ENCODE measurements at places on chromosomes 16 and 17. TPM values are rescaled to one million over a fixed set of nuclear protein-coding genes. Genes with fewer than 3 reads are reported as not detected.
A peak's percentile ranks its signal among the peaks of the same experiment; 100 is the strongest.

DNA sequence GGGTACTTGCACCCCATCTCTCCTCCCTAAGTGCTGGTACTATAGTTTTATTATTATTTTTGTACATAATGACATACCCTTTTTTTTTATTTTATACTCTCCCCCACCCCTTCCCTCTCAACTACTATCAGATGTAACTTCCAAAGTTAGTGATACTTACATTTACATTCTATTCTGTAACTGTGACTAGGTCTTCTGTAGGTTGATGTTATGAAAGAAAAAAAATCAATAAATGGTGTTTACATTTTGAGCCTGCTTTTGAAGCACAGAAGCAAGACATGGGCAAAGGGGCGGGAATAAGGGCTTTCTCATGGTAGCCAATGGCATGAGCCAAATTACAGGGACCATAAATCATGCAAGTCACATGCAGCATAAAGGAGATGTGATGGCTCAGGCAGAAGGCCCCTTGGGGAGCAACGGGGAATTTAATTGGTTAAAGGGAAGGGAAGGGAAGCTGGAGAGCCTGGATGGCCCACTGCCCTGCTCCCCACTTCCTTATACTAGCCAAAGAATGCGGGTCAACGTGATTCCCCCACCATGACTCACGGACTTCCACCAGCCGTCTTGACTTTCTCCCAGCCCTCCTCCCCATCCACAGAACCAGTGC is 2.4 kb upstream of the ACSF2 start:
- no peak for DNase-seq

- no peak for DNase-seq
Observed at GRCh38 chr16:81121474-81121990, 25.3 kb upstream of the GCSH start.

SBK1 gene
- total RNA-seq: 0.33 TPM

AOC3 gene
- total RNA-seq: 8.6 TPM

- no peak for DNase-seq
Observed at GRCh38 chr17:32814836-32815235, 62.1 kb downstream of the MYO1D start.

DNA sequence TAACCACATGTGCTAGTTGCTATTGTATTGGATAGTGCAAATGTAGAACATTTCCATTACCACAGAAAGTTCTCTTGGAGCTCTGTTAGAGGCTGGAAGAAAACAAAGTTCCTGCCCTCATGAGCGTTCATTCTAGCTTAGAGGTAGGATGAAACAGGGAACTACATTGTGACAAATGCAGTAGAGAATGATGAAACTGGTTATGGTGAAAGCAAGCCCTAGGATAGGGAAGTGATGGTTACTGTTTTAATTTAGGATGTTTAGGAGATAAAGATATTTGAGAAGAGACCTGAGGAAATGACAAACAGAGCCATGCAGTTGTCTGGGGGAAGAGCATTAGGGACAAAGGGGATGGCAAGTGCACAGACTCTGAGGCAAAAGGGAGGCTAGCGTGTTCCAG is 50.7 kb downstream of the AATF start:
- DNase-seq: no peak

DNA sequence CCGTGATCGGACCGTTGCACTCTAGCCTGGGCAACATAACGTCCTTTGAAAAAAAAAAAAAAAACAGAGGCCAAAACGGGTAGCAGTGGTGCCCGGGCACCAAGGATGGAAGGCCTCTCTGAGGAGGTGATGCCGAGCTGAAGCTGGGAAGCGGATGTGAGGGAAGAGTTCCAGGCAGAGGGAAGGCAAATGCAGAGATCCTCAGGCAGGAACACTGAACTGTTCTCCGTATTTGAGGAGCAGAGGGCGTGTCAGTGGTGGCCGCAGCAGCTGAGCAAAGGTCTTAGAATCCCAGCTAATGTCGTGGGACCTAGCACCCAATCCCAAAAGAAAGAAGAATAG is 656 bp upstream of the KCTD13 start:
- DNase-seq: no peak

DNA sequence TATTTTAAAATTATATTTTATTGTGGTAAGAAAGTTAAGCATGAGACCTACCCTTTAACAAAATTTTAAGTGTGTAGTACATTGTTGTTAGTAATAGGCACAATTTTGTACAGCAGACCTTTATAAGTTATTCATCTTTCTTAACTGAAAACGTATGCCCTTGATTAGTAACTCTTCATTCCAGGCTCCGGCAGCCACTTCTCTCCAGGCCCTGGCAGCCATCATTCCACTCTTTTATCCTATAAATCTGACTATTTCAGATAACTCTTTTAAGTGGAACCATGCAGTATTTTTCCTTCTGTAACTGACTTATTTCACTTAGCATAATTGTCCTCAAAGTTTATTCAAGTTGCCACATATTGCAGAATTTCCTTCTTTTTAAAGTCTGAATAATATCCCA is 348.2 kb downstream of the CDH11 start:
- no peak for DNase-seq

- peak; percentile 4 for DNase-seq
Observed at GRCh38 chr16:24972608-24973220, 42.5 kb downstream of the ARHGAP17 start.

- DNase-seq: no peak
Observed at GRCh38 chr16:29996766-29997250, 767 bp downstream of the INO80E start.

DNA sequence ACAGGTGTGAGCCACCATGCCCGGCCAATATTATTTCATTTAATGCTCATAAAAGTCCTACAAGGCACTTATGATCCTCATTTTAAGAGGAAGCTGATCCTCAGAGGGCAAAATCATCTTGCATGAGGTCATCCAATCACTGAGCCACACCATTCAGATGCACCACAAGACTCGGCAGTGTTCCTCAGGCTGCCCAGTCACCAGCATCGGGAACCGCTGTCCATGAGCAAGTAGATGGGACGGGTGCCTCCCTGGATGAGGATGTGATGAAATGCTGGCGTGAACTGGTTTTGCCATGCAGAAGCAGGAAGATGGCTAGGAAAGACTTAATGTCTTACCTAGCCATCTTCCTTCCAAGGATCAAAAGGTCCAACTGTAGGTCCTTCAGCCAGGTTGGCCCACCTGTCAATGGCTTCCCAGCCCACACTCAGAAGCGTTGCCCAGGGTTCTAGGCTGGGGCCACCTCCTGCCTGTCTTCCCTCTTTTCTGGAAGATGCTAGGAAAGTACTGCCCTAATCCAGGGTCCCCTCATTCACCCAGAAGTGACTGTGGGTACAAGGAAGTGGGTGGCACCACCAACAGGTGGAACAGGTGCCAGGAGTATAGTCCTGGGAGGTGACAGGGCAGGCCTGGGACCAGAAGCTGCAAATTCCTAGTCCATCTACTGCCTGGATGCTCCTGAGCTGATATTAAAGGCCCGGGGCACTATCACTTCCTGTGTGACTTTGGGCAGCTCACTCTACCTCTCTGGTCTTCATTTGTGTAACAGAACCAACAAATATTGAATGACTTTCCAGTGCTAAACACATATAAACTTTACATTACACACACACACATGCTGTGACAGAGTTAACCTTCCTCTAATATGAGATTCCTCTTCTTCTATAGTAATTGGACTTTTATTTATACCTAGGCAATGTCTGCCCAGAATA is 32.2 kb upstream of the CRYBA1 start:
- no peak for DNase-seq

- DNase-seq: no peak
Observed at GRCh38 chr16:21326459-21326858, 48.4 kb upstream of the CRYM start.

GRCh38 chr17:72705905-72706395 is 386.5 kb downstream of the SLC39A11 start:
- no peak for DNase-seq

- no peak for DNase-seq
Observed at GRCh38 chr16:50836121-50836621, 94.3 kb downstream of the CYLD start.

- no peak for DNase-seq
Observed at GRCh38 chr16:565419-566330, 1.1 kb upstream of the NHLRC4 start.

- no peak for DNase-seq
Observed at GRCh38 chr17:78173097-78173715, 4.8 kb downstream of the SYNGR2 start.

DNA sequence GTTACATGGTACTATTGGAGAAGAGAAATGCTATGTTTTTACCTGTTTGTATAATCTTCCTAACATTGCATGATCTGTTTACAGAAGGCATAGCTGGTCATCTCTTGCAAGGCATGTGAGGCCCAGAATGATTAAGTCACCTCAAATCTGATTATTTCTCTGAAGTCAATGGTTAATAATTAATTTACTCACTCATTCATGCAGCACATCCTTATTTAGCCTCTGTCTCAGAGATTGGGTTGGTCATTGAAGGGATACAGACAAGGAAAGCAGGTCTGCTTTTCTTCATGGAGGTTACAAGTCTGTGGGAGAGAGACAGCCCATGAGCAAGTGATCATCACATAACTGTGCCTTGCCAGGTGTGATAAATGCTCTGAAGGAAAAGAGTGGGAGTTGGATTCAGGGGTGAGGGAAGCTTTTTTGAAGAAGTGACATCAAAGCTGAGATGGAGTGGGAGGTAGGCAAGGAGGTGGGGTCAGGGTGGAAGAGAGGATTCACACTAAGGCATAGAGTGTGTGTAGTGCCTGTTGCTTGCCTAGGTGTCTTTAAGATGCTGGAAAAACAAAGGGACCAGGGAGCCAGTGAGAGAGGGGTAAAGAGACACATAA is 16.3 kb upstream of the RBFOX1 start:
- DNase-seq: no peak

GRCh38 chr16:68923116-68923515 is 79.8 kb downstream of the TANGO6 start:
- no peak for DNase-seq
